ENCODE measurements at places on chromosomes 6 and 20. TPM values are rescaled to one million over a fixed set of nuclear protein-coding genes. Genes with fewer than 3 reads are reported as not detected.

Gene CEP250
- total RNA-seq = 23.5 TPM

Gene SMOC2
- total RNA-seq = 8.6 TPM

Gene SIGLEC1
- total RNA-seq = 57.6 TPM

Gene PTPRT
- 4.2 TPM for total RNA-seq

Gene B3GALT4
- 20.4 TPM for total RNA-seq

Gene DEFB119
- not detected for total RNA-seq

DNA sequence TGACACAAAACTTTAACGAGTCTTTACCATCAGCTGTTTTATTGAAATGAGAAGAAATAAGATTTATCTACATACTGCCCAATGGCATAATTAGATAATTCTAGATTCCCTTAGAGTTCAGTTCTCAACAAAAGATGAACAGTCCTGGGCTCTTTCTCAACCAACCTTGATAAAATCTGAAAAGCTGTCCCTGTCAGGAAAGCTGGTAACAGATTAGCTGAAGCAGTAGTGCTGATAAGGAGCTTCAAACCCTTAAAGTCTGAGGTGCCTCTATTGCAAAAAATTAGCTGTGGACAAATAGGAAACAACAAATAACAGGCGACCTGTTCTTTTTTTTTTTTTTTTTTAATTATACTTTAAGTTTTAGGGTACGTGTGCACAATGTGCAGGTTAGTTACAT, 35.9 kb upstream of the FAM135A start:
- DNase-seq = no peak

- DNase-seq = no peak
Measured at GRCh38 chr6:145765449-145765848, 30.1 kb upstream of the EPM2A start.

DNA sequence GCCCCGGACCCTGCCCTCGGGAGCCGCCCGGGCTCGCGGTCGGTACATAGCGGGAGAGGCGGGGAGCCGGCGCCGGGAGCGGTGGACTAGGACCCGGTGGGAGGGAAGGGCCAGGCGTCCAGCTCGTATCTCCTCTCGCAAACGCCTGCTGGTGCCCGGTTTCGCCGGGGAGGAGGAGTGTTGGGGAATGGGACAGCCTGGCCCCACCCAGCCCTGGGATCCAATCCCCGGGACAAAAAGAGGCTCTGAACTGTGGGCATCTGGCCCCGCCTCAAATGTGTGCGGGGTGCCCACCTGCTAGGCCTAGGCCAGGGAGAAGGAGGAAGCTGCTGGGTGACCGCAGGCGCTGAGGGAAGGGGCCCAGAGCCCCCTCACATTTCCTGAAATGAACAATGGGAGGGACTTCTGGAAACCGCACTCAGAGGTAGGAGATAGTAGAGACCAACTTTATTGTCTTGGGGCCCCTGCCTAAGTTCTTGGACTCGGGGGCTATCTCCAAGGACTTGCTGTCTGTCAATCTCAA, at the start of gene KCNK17:
TSS of gene KCNK17 (minus strand) at position 147 of the 523 bp plus-strand sequence. CDS start at position 48, 99 bp downstream.
- DNase-seq = no peak

- DNase-seq = peak; percentile 40
Measured at GRCh38 chr20:56343861-56344381, 14.9 kb upstream of the FAM210B start.

DNA sequence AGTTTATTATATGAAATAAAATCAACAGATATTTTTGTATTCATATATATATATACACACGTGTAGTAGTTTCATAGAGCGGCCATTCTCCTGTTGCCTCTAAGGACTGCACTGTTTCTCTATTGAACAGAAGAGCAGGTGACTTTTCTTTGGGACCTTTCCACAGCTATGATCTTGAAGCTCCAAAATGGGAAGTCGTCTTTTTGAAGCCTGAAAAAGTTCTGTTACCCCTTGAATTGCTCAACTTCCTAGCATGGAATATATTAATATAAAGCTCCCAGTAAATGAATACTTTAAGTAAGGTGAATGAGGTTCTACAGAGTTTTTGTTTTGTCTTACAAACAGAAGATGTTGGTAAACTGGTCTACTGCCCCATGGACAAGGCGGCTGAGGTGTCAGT, 42.2 kb upstream of the ADTRP start:
- no peak for DNase-seq

DNA sequence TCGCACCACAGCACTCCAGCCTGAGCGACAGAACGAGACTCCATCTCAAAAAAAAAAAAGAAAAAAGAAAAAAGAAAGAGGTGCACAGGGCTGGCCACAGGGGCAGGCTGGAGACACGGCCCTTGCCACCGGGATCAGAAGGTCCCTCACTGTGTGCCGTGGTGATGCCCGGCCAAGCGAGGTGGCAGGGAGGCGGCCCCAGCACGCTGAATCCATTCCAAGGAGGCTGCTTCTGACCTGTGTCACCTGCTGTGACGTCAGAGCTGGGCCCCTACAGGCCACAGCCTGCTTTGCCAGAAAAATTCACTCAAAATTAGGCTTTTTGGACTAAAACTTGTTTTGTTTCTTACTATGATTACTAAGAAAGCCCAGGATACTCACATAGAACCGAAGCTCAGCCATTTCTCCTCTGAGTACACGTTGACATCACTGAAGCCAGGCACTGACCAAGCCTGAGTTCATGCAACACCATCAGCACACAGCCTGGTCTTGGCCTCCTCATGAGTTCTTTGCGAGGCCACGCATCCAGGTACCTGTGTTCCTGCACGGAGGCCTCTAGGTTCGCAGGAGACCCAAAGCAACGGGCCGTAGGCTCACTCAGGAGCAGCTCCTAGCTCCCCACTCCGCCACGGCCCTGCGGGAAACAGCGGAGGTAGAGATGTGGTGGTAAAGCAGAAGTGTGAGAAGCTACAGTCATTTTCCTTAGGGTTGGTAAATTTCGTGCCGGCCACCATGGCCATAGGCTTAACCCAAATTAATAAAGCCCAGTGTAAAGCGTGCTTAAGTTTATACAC, 67.8 kb downstream of the THBS2 start:
- peak; percentile 48 for DNase-seq

GRCh38 chr6:49524541-49524940, 24.8 kb downstream of the GLYATL3 start:
- no peak for DNase-seq

DNA sequence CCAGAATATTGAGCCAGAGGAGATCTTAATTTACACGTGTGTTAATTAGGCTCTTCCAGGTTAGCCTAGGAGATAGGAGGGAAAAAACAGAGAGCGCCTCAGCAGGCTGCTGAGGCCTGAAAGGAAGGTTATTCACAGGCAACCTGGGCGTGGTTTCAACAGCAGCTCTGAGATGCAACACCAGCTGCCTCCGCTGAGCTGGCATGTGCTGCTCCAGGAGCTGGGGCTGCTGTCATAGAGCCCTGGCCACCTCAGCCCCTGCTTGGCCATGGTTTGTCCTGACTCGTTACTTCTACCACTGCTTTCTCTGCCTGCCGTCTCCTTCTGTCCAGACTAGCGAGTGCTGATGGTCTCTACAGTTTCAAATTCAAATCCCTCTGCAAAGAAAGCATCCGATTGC, 32.4 kb upstream of the RPP40 start:
- DNase-seq = no peak

GRCh38 chr6:44078827-44079671, 48.2 kb downstream of the MRPL14 start:
- DNase-seq = no peak

DNA sequence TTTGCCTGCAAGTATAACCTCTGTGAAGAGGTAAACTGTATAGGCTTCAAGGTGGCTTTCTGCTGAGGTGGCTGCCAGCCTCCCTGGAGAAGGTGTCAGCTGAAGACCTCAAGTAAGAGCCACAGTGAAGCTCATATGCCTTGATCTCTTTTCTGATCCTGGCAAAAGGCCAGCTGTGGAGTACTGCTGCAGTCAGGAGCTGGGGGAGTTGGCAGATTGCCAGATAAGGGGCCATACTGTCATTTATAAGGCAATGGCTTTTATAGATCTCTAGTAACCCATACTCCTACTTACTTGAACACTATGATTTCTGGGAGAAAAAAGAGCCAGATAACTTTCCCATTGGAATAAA, 8.8 kb upstream of the CEP85L start:
- no peak for DNase-seq

GRCh38 chr6:122580737-122581136, 29.5 kb upstream of the PKIB start:
- no peak for DNase-seq

GRCh38 chr20:54995553-54995952, 520.2 kb downstream of the DOK5 start:
- no peak for DNase-seq

- DNase-seq = no peak
Measured at GRCh38 chr6:135941275-135942025, 89.9 kb downstream of the PDE7B start.

- no peak for DNase-seq
Measured at GRCh38 chr20:56826705-56827665, 197.9 kb downstream of the TFAP2C start.

GRCh38 chr6:135075018-135075417, 20.4 kb upstream of the HBS1L start:
- no peak for DNase-seq

- DNase-seq = no peak
Measured at GRCh38 chr20:51042657-51043247, 19.8 kb upstream of the KCNG1 start.

- no peak for DNase-seq
Measured at GRCh38 chr6:126721581-126722160, 381.8 kb downstream of the CENPW start.

DNA sequence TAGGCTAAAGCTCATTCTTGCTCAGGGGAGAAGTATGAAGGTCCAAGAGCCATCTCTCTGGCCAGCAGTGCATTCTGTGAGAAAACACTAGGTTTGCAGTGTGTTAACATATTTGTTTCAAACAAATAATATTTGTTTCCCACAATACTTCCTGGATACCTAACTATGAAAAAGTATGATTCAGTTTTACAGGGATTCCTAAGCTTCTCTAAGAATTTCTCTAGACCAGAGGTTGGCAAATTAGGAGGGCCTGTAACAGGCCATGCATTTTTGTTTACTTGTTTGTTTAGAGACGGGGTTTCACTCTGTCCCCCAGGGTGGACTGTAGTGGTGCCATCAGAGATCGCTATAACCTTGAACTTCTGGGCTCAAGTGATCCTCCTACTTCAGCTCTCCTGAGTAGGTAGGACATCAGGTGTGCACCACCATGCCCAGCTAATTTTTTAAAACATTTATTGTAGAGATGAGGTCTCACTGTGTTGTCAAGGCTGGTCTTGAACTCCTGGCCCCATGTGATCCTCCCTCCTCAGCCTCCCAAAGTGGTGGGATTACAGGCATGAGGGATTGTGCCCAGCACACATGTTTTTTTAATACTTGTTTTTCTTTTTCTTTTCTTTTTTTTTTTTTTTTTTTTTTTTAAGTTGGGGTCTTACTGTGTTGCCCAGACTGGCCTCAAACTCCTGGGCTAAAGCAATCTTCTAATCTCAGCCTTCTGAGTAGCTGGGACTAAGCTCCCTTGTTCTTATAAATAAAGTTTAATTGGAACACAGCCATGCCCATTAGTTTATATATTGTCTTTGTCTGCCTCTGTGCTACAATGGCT, 71.7 kb downstream of the ADGRG6 start:
- DNase-seq = no peak

DNA sequence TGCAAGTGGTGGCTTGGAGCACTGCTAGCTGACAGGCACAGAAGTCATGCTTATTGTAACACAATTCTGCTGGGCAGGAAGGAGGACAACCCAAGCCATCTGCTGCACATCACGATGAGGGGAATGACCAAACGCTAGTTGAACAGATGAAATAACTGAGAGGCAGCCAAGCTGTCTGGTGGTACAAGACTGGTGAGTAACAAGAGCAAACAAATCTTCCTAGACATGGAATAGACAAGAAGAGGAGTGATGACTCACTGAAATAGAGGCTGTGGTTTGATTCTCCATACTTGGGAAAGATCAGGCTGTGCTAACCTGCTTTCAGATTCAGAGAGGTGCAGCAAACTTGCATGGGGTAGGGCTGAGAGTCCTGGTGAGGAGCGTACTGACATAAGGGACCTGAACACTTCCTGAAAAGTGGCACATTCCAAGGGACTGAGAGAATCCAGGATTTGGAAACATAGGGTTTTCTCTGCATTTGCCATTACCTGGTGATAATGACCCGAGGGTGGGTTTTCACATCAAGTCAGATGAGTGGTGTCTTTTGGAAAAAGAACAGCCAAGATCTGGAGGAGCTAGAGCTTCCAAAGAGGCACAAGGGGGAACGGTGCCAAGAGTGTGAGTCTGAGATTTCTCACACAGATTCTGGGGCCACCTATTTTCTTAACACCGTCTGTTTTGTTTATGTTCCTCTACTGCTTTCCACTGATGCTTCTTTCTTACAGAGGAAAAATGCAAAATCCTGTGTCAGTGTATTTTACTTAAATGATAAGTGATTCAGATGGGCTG, 60.0 kb downstream of the PRL start:
- DNase-seq = no peak
